Retina (tissue), 1 donor: ENCODE measurements at places on chromosomes 6 and 20.
A peak's percentile ranks its signal among the peaks of the same experiment; 100 is the strongest.

GRCh38 chr20:37205794-37206193, 26.4 kb upstream of the MROH8 start:
- no peak for DNase-seq

GRCh38 chr6:72905705-72906478, 284.0 kb downstream of the KCNQ5 start:
- DNase-seq, result no peak

- no peak for DNase-seq
These were observed 206.4 kb downstream of the DTNBP1 start for GRCh38 chr6:15456422-15456821.

DNA sequence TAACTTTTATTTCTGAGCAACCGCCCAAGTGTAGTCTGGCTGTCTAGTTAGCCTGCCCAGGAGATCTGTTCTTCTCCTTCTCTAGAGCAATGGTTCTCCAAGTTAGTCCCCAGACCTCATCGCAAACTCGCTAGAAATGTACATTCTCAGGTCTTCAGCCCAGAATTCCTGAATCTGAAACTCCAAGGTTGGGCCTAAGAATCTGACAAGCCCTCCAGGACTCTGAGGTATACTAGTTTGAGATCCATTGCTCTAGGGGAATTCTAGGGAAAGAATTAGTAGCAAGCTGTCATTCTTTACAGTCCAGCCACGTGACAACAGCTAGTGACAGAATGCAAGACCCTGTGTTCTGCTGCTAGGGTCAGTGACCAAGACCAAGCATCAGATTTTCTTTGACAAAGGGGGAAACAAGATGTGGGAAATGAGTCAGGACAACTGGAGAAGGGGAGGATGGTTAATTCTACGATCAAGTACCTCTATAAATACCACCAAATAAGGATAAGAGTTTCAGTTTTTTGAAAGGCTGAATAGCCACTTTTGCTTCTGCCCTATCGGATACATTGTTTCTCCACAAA, 5.8 kb downstream of the UBE2V1 start:
- DNase-seq, result no peak

GRCh38 chr6:78810698-78811097, 56.7 kb upstream of the IRAK1BP1 start:
- DNase-seq, result no peak

GRCh38 chr6:135640449-135641111, 143.0 kb upstream of the AHI1 start:
- DNase-seq, result no peak

- DNase-seq, result no peak
These were observed at the start of gene GFRA4 for GRCh38 chr20:3663031-3663701. TSS of gene GFRA4 (minus strand) at chr20:3663399. CDS start at chr20:3663399, 0 bp downstream.

- no peak for DNase-seq
These were observed 1285.8 kb upstream of the CITED2 start for GRCh38 chr6:140660295-140660694.

GRCh38 chr20:54054516-54054915, 15.9 kb downstream of the BCAS1 start:
- no peak for DNase-seq

- no peak for DNase-seq
These were observed 31.7 kb downstream of the MAP3K4 start for GRCh38 chr6:161023316-161023715.

DNA sequence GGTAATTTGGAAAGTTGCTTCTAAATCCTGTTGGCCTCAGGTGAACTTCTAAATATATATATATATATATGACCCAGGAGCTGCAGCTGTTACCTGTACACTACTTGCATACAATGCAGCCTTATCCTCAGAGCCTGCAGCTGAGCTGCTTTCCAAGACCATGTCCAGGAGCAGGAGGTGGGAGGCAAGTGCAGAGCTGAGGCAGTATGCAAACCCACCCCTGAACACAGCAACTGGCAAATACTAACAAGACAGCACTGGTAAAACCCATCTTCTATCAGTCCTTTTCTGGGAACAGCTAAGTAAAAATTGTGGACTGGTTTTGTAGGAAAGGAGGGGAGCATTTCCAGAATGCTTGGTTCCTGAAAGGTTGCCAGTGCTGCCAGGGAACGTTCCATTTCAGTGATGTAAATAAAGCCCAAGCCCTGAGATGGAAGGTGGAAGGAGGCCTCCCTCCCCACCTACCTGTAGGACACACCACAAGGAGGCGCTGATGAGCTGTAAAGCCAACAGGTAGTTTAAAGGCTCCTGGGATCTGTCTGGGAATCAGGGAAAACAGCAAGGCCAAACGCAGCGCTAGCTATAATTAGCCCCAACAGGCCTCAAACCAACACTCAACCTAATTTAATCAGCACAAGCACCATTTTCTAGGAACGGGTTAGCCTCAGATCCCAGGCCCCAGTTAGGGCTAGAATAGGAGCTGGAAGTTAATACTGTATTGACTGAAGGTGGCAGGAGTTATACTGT, 93.8 kb upstream of the MAP7 start:
- peak; percentile 57 for DNase-seq

- DNase-seq, result no peak
These were observed 62.2 kb upstream of the BMP2 start for GRCh38 chr20:6705106-6705766.

DNA sequence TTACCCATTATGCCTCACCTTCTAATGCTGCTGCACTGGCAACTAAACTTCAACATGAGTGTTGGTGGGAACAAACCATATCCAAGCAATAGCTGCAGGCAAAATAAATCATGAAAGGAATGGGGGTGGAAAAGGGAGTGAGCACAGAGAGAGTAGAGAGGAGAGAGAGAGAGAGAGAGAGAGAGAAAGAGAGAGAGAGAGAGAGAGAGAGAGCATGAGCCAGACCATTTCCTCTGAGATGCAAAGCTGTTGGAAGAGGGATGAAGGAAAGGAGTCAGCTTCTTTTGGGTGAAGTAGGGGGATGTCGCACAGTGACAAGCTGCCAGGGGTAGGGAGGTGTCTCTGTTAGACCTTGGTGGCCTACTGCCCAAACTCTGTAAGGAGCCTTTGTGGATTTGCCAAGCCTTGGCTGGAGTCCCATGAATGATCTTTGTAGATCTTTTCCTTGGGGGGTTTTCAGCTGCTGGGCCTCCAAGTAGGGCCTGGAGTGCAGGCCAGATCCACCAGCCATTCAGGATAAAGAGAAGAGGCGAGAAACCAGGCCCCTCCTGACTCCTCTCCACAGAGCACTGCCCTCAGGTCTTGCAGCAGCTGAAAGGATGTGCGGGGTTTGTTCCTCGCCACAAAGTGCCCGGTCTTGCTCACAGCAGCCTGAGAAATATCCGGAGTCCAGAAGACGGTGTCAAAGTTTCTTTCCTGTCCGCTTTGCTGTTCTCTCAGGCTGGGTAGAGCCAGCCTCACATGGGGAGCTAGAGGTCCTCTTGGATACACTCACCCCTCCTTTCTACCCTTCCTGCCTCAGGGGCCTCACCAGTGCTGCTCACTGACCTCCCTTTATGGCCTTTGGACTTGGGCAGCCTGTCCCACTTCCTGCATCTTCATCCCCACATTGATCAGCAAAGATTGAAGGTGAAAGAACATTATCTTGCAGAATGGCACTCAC, 17.8 kb downstream of the BTBD3 start:
- no peak for DNase-seq
